NCI-H226 (cell line): ENCODE measurements at places on chromosomes 1 and 21.

DNA sequence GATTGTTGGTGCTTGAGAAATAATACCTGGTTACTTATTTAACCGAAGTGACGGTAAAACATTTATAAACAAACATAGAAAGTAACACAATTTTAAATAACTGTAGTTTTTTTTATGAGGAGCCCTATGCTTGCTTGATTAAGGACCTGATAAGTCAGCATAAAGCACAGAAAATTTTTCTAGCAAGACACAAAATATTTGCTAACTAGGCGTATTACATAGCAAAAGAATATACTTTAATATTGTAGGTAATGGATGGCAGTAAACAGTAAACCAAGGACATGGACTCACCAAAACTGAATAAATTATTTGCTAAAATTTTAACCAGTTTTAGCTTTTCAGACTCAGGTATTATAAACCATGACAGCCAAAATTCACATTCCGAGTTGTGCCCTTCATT is 90.9 kb downstream of the MAST2 start:
- no peak for DNase-seq

DNA sequence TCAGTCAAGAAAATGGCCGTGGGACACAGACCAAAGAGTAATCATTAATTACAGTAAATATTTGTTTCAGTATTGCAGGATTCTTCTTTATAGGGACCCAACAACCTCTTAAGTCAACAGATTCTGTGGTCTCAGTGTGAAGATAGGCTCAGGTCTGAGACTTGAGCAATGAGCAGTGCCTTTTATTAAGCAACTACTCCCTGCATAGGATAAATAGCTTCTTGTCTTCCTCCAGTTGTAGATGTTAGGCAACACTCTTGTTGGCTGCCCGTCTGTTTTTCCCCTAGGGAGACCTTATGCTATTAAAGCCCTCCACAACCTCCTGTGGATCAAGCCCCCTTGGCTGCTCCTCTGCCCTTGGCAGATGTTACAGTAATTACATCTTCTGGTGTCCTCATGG is 1.8 kb upstream of the OMA1 start:
- DNase-seq, result no peak

- DNase-seq, result no peak
These were observed 266.2 kb downstream of the LMO4 start for GRCh38 chr1:87594736-87595383.

GRCh38 chr1:21021311-21021710 is 155.4 kb downstream of the EIF4G3 start:
- no peak for DNase-seq

DNA sequence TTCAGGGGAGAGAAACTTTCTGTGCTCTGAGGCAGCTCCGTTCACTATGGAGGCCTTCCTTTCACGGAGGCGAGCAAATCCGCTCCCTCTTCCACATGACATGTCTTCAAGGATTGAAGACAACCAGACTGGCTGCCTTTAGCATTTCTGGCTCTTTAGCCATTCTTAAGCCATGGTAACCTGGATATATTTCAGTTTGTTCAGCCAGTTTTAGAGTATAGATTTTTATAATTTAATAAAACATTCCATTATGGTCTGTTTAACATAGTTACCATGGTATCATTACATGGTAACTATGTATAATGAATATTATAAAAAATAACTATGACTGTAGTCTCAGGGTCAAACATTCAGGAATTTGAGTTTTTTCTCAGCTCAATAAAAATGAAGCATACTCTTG is 54.2 kb upstream of the NFIA start:
- DNase-seq, result no peak

- DNase-seq, result no peak
These were observed 4.2 kb upstream of the CCT8 start for GRCh38 chr21:29077651-29078090.

GRCh38 chr1:177229781-177230180 is 59.0 kb downstream of the BRINP2 start:
- DNase-seq, result no peak

DNA sequence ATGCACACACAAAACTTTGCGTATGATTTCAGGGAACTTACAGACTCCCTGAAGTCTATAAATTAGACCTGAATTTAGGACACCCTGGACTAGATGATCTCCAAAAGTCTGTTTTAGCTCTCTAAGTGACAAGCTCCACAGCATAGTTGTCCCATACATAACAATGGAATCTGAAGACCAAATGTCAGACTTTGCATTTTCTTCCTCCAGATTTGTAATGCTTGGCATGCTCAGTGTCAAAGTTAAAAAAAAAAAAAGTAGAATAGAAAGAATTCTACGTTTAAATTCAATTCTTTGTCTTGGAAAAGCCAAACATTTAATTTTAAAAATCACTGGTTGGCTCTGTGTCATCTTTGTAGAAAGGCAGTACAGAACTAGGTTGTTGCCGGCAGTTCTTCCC is 66.7 kb downstream of the OLFML2B start:
- no peak for DNase-seq

- DNase-seq, result no peak
These were observed 7.6 kb upstream of the S100A11 start for GRCh38 chr1:152044386-152044785.
